ENCODE measurements at places on chromosomes 1 and 21.

DNA sequence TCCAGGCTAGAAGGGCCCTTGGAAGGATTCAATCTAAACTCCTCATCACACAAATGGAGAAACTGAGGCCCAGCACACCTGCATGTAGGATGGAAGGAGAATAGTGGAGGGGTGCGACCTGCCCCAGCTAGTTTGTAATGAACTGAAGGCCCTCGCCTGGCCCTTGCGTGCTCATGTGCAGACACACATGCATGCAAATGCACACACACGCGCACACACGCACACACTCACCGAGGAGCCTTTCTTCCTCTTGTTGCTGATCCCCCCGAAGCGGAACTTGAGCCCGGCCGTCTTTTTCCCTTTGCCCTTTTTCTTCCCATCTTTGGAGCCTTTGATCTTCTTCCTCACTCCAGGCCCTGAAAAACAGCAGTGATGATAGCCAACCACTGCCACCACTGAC lies 27.9 kb downstream of the CHD5 start:
- no peak for DNase-seq

GRCh38 chr1:78165816-78166215 lies 120.0 kb downstream of the GIPC2 start:
- DNase-seq = no peak

DNA sequence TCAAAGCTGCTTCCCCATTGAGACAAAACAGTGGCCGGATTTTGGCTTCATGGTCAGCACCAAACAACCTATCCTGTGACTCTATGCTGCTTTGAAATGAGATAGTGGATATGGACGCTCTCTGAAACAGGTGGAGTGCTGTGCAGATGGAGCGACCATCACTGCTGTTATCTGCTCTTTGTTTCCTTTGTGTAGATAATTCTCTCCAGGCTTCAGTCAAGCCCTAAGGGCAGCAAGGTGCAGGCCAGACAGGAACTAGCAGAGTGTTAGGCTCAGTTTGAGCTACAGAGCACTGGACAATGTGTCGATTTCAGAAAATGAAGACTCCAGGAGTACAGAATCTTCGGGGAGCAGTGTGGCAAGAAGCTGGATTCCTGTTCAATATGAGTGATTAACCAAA lies 4.8 kb upstream of the IRF6 start:
- DNase-seq = no peak

- DNase-seq = no peak
Measured at GRCh38 chr21:23398726-23399125, 2208.6 kb downstream of the MRPL39 start.

GRCh38 chr21:16709866-16710550 lies 802.8 kb upstream of the CXADR start:
- peak; percentile 71 for DNase-seq

DNA sequence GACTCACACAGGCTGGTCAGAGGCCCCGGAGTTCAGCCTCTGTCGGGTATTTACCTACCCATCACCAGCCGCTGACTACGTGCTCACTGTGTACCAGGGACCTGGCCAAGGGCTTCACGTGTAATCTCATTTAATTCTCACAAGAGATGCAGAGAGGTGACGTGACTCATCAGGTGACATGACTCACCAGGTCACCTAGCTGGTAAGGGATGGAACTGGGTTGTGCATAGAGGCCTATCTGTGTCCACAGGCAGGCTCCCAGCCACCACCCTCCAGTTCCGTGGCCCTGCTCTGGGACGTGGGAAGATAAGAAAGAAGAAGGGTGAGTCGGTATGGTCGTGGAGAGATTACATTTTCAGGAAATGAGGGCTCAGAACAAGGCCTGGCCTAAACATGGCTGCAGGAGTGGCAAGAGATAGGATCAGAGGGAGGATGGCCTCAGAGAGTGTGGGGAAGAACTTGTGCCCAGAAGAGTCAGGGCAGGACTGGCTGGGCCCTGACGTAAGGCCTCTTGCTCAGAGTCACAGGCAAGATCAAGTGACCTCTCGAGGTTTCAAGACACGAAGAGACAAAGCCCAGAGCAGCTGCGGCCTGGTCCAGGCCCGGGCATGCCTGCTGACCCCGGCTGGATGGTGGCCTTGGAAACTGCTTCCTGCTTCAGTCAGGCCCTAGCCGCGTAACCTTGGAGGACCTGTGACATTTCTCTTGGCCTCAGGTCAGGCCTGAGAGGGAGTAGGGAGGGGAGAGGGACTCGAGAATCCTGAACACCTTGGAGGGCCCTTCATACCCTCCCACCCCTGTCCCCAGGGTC lies 52.7 kb upstream of the WASF2 start:
- DNase-seq = peak; percentile 53

DNA sequence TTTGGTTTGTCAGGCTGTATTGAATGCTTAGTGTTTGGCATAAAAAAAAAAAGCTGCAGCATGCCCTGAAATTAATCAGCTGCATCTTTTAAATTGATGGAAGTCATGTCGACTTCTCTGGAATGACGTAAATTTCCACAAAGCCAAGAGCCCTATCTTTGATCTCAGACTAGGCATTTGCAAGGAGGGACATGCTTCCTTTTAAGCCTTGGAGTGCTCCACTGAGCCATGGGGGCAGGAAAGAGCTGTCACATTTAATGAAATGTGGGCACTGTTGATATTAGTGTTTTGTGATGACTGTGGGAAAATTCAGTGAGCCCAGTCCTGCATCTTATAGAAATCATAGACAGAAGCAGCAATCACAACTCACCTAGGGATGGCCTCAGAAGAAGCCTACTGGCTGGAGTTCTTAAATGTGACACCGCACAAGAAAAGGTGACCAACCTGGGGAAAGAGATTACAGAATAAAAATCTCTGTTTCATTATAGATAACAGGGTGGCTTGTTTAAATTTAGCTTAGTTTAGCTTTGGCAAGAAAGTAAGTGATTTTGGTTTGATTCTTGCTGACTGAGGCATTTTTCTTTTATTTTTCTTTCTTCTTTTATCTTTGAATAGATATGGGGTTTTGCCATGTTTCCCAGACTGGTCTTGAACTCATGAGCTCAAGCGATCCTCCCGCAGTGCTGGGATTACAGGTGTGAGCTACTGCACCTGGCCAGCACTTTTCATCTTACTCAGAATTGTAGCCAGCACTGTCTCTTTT lies 188.2 kb downstream of the HHAT start:
- DNase-seq = no peak

DNA sequence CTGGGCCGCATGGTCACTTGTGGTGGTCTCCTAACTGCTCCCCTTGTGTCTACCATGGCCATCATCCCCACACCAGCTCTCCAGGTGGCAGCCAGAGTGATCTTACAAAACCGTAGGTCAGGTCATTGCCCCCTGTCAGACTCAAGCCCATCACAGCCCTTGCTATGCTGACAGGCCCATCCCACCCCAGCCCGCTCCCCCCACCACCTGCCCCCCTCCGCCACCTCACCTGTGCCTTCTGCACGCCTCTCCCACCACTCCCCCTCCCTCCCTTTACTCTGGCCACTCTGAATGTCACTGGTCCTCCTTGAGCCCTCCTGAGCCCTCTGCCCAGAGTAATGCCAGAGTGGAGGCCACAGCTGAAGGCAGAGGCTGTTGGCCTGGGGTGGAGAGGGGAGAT lies 28.5 kb downstream of the TEX35 start:
- no peak for DNase-seq

- DNase-seq = no peak
Measured at GRCh38 chr1:236864996-236865817, 70.1 kb downstream of the MTR start.

DNA sequence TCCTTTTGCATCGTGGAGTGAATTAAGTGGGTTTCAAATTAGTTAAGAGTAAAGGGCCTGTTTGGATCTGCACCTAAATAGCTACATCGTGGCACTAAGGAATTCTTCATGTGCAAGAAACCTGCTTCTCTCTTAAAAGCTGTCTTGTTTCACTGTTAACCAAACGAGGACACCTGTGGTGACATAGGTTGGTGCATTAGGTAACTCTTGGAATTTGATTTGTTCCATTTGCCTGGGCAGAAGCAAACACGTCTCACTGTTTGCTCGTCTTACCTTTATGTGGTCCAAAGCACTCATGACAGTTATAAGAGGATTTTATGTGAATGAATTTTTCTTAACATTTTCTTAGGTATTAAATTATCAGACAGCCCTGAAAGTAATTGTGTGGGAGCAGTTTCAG lies 60.9 kb downstream of the PRDM2 start:
- DNase-seq = no peak

GRCh38 chr1:211534545-211535291 lies 42.8 kb upstream of the RD3 start:
- no peak for DNase-seq

DNA sequence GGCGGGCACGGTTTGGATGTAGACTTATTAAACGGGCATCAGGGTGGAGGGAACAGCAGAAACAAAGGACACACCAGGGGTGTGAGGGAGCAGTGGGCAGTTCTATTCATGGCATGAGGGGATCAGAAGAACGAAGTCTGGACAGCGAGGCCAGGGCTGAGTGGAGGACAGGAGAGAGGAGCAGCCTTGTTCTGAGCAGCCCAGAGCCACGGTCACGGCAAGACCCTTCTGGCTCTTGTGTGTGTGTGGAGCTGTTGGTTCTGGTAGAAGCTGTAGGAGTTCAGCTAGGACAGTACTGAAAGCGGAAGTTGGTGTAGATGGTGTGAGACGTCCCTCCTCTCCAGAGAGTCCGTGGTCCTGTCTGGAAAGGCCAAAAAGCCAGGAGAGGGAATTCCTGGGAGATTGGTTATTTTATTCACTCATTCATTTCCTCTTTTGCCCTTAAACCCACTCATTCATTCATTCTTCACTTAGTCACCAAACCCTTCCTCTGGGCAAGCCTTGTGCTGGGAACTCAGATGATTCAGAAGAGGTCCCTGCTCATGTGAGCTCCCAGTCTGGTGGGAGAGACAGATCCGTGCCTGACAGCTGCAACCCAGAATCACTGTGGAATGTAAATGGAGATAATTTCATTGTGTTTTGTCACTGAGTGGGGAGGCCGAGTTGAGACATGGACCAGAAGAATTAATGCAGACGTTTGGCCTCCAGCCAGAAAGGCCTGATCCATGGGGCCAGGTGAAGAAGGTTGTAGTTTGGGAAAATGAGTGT lies 4.1 kb upstream of the ACOT11 start:
- peak; percentile 66 for DNase-seq

- DNase-seq = peak; percentile 33
Measured at GRCh38 chr1:2468041-2468472, 8.0 kb upstream of the PLCH2 start.

- DNase-seq = no peak
Measured at GRCh38 chr1:101005871-101006270, 19.7 kb downstream of the DPH5 start.

- DNase-seq = peak; percentile 85
Measured at GRCh38 chr1:234553240-234554188, 56.5 kb downstream of the IRF2BP2 start.

DNA sequence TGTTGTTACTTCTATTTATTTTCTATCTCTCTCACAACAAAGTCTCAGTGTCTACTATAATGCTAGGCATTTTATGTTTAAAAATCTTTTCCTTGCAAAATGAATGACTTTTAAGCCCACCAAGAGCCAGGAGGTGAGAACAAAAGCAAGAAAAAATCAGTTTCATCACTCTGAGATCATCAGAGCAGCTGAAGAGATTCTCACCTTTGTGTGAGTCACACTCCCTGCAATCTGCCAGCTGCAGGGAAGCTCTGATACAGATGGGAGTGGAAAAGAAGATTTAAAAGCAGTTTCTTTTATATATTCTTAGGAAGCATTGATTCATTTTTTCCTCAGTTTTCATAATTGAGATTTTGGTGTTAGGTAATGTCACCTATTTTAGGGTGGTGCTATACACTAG lies 107.6 kb downstream of the LHX9 start:
- no peak for DNase-seq

DNA sequence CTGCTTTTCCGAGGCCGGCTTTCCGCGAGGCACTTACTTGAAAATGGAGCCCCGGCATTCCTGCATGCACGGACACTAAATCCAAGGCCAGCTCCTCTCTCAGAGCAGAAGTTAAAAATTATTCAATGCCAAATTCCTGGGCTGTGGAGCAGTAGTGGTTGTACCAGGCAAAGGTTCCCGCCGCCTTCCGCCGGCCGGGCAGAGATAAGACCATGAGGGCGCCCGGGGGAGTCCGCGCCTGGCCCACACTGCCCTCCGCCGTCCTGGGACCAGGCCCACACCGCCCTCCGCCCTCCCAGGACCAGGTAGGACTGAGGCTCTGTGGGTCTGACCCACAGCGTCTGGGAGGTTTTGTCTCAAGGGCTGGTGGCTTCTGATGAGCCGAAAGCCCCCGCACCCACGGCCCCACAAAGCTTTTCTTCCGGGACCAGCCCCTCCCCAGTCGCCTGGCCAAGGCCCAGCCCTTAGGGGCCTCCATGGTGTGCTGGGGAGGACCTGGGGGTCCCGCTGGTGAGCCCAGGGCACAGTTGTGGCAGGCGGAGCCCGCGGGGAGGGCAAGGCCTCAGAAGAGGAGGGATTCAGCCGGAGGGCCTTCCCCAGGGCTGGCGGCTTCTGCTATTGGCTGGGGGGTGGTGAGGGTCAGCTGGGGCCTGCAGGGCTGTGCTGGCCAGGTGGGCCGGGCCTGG lies 12.7 kb upstream of the C1orf159 start:
- DNase-seq = no peak

DNA sequence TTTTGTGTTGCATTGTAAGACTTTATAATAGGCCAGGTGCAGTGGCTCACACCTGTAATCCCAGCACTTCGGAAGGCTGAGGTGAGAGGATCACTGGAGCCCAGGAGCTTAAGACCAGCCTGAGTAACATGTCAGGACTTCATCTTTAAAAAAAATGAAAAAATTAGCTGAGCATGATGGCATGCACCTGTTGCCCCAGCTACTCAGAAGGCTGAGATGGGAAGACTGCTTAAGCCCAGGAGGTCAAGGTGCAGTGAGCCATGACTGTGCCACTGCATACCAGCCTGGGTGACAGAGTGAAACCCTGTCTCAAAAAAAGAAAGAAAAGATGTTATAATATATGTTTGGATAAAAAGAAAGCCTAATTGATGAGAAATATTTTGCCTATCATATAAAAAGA lies 34.9 kb downstream of the HMCN1 start:
- DNase-seq = no peak

- DNase-seq = no peak
Measured at GRCh38 chr21:15208786-15209185, 144.0 kb upstream of the NRIP1 start.

DNA sequence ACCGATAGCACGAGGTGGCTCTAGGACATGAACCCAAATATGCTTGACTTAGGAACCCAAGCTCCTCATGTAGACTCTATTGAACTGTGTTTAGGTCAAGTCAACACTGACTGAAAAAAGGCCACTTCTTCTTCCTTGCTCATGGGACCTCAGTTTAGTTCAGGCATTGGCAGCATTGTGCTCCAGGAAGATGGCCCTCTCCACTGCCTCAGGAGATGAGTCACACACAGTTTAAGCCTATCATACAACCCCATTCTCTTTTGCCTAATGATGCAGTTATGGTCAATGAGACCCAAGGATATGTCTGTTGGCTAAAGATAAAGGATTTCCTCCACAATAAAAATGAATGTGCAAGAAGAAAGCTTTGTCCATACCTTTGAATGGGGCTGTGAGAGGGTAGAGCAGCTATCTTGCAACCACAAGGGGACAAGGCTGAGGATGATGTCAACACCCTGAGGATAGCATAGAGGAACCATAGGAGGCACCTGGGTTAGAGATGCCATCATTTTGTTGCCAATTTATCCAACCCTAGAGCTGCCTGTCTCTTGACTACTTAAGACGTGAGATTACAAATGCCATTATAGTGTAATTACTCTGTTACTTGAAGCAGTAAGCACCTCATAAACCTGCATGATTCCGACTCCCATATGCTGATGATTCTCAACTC lies 3.0 kb upstream of the TRIM63 start:
- no peak for DNase-seq

Data from fibroblast of pulmonary artery (primary cell).